ENCODE measurements at places on chromosomes 6 and 20.

- DNase-seq, result no peak
These were observed 404.9 kb upstream of the SOX4 start for GRCh38 chr6:21188505-21189223.

DNA sequence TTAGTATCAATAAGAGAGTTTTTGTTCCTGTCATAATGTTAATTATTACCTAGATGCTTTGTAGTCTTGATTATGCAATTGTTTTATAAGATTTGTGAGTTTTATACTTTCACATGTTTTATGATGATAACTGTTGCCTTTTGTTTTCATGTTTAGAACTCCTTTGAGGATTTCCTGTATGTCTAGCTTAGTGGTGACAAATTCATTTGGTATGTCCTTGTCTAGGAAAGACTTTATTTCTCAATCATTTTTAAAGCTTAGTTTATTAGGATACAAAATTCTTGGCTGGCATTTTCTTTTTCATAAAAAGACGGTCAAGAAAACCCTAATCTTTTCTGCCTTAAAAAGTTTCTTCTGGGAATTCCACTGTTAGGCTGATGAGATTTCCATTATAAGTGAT is 849.9 kb upstream of the EYS start:
- DNase-seq, result no peak

DNA sequence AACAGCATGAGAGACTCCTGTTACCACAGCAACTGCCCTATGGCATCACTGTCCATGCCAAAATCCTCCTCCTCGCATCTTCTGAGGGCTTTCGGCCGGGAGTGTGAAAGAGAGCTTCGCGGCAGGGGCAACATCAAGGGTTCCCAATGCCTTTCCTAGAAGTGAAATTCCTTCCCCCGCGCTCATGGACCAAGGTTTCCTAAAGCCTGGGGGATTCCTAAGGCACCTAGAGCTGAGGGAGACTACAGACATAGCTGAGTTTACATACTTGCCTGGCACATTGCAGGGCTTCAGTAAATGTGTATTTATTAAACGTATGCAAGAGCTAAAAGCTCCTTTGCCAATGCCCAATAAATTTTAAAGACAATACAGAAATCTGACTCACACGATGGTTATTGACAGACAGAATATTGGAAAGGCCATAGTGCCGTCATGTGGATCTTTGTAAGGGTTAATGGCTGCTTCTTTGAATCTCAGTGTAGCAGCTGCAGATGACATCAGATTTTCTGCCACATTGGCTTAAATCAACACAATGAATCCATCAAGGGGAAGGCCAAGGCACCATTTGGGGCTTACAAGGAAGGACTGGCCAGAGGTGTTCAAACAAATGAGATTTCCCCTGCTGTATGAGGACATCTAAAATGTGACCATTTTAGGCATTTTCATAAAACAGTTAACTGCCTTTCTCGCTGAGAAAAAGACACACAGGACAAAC is 281.2 kb upstream of the JARID2 start:
- DNase-seq, result no peak

- no peak for DNase-seq
These were observed 130.4 kb downstream of the PLG start for GRCh38 chr6:160832422-160832821.
